ENCODE measurements at places on chromosomes 3 and 15. TPM values are rescaled to one million over a fixed set of nuclear protein-coding genes. Genes with fewer than 3 reads are reported as not detected.

BNIP2 gene
- total RNA-seq = 109 TPM

FETUB gene
- total RNA-seq = not detected

DNA sequence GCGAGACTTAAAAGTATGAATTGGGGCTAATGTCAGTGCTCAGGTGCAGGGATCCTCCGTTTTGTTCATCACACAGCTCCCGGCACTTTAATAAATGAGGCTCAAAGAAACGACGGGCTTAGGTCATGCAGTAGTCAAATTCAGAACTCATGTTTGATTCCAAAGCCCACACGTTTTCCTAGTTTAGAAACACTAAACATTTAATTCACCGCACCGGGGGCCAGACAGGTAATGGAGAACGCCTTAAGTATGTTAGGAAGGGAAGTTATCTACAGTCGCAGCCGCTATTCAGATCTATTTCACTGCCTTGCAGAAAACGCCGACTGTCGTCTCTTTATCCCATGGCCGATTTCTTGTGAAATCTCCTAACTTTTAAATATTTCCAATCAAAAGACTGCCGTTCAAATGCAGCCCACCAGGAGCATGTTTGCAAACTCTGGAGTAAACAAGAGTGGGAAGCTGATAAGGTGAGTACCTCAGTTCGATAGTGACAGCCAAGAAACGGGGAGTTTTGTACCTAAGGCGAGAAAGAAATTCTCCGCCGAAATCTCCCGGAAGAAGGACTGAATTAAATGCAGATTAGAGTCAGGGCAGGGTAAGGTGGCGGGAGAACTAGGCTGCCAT lies 569 bp downstream of the HIGD2B start:
- H3K4me3 ChIP-seq = peak overlapping the region; percentile 75
- H3K27ac ChIP-seq = peak overlapping the region; percentile 81
- H3K4me1 ChIP-seq = peaks cover 17% of the 10 kb centered on the region
- DNase-seq = no peak
- no peaks in the 10 kb centered on the region for H3K27me3 ChIP-seq

CLDN18 gene
- not detected for total RNA-seq

GUCA1C gene
- not detected for total RNA-seq

DNA sequence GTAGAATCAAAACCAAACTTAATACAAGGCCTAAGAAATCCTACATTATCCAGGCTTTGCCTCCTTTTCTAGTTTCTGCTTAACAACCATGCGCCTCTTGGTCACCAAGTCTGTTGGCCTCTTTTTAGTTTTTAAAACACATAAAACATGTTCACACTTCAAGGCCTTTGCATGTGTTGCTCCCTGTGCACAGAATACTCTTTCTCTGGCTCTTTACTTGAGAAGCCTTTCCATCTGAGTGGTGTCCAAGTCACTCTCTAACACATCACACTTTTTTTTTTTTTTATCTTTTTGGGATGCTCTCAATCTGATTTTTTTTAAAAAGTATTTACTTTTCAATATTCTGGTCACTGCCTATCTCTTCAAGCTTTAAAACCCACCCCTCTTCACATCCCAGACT lies 14.9 kb downstream of the GAP43 start:
- no peaks in the 10 kb centered on the region for H3K36me3 ChIP-seq
- H3K4me1 ChIP-seq = no peaks in the 10 kb centered on the region
- no peak for DNase-seq

GRCh38 chr3:48468329-48468731 lies 21.8 kb downstream of the ATRIP start:
- peaks cover 41% of the 10 kb centered on the region for H3K36me3 ChIP-seq
- peaks cover 86% of the 10 kb centered on the region for H3K4me1 ChIP-seq
- no peak for DNase-seq
- H3K27me3 ChIP-seq = no peaks in the 10 kb centered on the region

DNA sequence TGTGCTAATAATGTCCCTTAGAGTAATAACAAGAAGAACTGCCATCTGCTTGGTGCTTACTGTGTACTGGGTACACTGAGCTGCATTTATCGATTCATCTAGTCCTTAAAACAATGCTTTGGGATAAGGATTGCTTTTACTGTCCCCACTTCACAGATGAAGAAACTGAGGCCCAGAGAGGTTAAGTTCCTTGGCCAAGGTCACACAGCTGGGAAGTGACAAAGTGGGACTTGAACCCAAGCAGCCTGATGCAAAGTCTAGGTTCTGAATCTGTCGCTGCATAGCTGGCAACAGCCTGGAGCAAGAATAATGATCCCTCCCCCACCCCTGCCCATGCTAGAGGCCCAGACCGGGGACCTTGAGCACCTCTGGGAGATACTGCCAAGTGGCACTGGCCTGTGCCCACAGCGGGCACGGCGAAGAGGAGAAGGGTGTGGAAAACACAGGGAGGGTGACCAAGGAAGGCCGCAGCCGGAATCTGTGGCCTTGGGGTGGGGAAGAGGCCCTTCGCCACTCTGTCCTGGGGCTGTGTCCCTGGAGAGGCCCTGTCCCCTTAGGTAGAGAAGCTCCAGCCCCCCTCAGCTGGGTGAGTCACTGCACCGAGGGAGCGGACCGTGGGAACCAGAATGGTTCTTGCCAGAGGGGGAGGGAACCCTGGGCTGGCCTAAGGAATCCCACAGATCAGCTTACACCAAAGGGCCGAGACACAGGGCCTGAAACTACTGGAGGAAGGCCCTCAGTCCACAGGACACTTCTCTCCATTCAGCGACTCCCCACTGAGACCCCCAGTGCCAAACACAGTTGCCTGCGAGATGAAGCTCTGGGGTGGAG lies 3.5 kb downstream of the PLXND1 start:
- no peak overlapping the region for H3K27ac ChIP-seq
- H3K4me3 ChIP-seq = no peak overlapping the region
- DNase-seq = no peak

GRCh38 chr3:151768393-151768930 lies 34.7 kb downstream of the AADACL2 start:
- no peaks in the 10 kb centered on the region for H3K4me1 ChIP-seq
- H3K36me3 ChIP-seq = no peaks in the 10 kb centered on the region
- H3K27me3 ChIP-seq = peaks cover 5% of the 10 kb centered on the region
- H3K4me3 ChIP-seq = no peak overlapping the region
- DNase-seq = no peak

DNA sequence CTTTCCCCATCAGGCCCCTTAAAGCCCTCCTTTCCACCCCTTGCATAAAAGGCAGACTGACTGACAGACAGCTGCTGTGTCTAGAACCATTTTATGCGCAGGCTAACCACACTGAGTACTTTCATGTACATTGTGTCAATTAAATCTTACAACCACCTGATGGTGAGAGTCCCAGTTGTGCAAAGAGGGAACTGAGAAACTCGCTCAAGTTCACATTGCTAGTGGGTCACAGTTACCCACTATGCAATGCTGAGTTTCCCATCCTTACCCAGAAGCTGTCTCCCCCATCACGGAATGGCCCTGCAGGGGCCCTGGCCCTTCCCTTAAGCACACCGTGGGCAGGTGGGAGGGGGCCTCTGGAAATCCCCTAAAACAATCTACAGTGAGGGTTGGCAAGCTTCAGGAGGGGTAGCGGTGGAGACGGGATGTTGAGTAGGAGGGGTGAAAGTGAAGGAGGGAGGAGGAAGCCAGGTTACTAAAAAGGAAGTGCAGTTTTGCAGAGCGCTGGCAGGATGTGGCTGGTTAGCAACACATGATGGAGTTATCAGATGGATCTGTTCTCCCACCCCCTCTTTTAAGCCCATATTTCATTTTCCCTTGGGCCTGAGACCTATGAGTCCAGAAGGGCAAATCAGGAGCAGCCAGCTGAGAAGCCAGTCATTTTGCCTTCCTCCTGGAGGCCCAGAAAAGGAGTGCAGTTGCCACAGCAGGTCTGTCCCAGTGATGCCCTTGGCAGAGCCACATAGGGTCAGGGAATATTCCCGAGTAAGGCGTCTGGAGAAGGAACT lies 30.0 kb downstream of the STARD5 start:
- peaks cover 74% of the 10 kb centered on the region for H3K4me1 ChIP-seq
- H3K27ac ChIP-seq = peak overlapping the region; percentile 94
- no peaks in the 10 kb centered on the region for H3K27me3 ChIP-seq
- H3K4me3 ChIP-seq = peak overlapping the region; percentile 44
- DNase-seq = peak; percentile 70

DNA sequence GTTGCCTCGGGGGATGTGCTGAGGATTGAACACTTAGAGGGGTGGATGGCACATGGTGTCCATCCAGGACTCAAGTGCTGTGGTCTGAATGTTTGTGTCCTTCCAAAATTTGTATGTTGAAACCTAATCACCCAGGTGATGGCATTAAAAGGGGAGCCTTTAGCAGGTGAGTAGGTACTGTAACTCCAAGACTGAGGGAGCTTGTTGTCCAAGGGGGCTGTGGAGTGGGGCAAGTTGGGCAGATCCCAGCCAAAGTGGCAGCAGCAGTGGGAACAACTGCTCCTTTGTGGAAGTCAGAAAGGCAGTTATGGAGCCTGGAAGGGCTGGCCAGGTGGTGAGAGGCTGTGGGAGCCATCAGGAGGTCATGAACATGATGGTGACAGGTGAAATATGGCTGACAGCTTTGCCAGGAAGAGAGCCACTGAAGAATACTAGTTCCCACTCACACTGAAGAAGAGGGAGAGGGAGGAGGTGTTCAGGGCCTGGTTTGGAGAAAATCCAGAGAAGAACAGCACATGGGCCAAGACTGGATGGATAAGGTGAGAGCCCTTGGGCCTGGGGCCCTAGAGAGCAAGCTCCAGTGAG lies 385.6 kb downstream of the CACNA2D3 start:
- H3K27me3 ChIP-seq = no peaks in the 10 kb centered on the region
- H3K36me3 ChIP-seq = no peaks in the 10 kb centered on the region
- no peak overlapping the region for H3K27ac ChIP-seq
- H3K4me3 ChIP-seq = no peak overlapping the region
- no peak for DNase-seq

PRR23B gene
- not detected for total RNA-seq

Measured in CD4-positive, alpha-beta T cell (primary cell).